ENCODE measurements at places on chromosomes 4 and X.

DNA sequence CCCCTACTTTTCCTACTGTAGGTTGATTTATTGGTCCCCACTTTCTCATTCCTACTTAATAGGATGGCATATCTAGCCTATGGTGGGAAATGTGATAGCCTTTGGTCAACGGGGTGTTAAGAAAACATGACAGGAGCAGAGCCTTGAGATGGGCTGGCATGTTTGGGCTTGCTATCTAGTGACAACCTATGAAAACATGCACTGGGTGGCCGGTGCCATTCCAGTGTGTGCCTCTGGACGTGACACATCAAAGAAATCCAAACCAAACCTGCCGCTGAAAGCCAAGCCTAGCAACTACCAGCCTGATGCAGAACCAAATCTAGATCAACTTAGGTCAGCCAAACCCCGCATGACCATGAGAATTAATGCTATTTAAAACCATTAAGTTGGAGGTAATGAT, 317.6 kb downstream of the DMD start:
- DNase-seq: no peak

- DNase-seq: no peak
Observed at GRCh38 chr4:41287005-41287404, 30.3 kb downstream of the UCHL1 start.

- DNase-seq: no peak
Observed at GRCh38 chr4:77745792-77746191, 73.4 kb downstream of the CNOT6L start.

DNA sequence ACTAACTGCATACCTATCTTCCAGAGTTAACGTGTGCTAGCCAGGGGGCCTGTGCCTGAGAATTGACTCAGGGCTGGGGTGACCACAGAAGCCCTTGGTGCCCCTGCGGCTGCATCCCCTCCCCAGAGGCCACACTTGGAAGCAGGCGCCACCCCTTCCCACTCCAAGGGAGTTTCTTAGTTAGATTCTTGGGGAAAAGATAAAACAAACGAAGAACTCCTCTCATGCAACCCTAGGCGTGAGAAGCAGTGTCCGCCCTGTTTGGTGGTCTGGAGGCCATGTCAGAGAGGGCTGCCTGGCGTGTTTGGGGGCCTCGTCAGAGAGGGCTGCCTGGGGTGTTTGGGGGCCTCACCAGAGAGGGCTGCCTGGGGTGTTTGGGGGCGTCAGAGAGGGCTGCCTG, 50.3 kb upstream of the HGFAC start:
- DNase-seq: no peak

GRCh38 chr4:152342293-152342692, 193.6 kb downstream of the FBXW7 start:
- DNase-seq: peak; percentile 37

Data from foreskin keratinocyte (primary cell).